ENCODE measurements at places on chromosomes 13 and 19.

DNA sequence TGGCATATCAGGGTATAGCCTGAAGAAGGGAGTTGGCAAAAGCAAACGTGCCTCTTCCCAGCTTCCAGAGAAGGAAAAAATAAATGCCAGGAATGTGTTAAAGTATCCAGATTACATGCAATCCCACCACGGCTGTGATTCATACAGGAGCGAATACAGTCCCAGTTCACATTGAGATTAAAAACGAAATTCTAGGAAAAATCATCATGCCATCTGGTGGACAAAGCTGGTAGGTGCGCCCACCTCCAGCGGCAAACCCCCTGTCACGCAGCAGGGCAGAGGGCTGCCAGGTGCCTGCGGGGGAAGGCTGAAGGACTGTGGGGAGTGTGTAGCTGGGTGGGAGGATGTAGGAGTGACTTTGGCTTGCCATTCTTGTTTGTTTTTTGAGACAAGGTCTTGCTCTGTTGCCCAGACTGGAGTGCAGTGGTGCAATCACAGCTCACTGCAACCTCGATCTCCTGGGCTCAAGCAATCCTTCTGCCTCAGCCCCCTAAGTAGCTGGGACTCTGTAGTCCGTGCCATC is 6.4 kb upstream of the DMWD start:
- DNase-seq, result peak; percentile 67

GRCh38 chr13:98232456-98232855 is 55.4 kb upstream of the RNF113B start:
- DNase-seq, result peak; percentile 25

GRCh38 chr19:4108767-4109625 is 14.9 kb downstream of the MAP2K2 start:
- DNase-seq, result no peak

GRCh38 chr13:80214050-80214449 is 126.9 kb downstream of the SPRY2 start:
- DNase-seq, result no peak

- DNase-seq, result no peak
These were observed 955.9 kb downstream of the SLITRK6 start for GRCh38 chr13:84843368-84843767.

DNA sequence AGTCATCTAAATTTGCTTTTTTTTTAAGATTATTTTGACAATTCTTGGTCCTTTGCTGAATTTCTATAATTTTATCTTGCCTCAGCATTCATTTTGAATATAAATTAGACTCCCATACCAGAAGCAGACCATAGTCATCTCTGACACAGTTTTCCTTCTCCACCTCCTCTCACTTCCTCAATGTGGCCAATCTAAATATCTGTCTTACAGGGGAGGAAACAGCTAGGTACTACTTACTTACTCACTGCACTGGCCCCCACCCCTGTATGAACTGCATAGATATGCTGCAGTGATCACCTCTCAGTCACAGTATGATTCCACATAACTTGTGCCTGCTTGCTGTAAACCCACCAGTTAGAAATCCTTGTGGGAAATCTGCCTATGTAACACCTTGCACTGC is 665.6 kb downstream of the FGF9 start:
- no peak for DNase-seq

DNA sequence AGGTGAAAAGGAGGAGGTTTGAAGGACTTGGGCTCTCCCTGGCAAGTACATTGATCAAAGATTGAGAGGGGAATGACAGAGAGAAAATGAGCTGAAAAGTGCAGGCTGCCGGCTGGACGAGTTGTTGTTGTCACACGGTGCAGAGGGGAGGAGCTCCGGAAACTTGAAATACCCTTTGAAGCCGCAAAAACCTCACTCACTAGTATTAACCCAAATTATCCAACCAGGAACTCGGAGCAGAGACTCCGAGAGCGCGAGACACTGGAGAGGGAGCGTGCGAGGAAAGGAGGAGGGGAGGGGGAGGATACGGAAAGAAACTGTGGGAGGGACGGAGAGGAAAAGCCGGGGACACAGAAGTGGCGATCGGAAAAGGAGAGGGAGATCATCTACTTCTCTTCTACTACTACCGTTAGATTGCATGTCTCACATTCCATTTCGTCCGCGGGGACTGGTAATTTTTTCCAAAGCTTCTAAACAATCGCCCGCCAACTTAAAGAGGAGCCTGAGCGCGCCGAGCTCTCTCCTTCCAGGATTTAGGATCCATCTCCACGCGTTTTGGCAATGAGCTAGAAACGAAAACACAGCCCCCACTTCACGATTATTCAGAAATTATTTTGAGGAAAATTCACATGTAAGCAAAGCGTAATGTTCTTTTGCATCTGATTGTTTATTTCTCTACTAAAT is at the start of gene DACH1:
Gene DACH1 (minus strand): TSS at position 74 of the 684 bp plus-strand sequence.
- no peak for DNase-seq

GRCh38 chr13:61109741-61110140 is 305.9 kb downstream of the PCDH20 start:
- no peak for DNase-seq

- DNase-seq, result no peak
These were observed 615 bp upstream of the PSMC4 start for GRCh38 chr19:39970425-39970674.

- DNase-seq, result peak; percentile 94
These were observed 135.1 kb upstream of the FRY start for GRCh38 chr13:31896427-31896826.

- peak; percentile 10 for DNase-seq
These were observed 43.9 kb downstream of the SIAH3 start for GRCh38 chr13:45807520-45808099.

DNA sequence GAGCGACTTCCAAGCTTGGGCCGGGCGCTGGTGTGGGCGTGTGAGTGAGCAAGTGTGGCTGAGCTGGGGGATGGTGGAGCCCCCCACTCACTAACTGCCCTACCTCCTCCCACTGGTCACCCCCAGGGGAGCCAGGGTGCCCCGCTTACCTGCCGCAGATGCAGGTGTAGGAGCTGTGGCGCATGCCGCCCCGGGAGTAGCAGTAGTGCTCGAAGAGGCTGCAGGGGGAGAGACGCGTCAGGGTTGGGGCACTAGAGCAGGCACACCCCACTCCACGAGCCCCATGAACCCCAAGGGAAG is 39.9 kb downstream of the CEBPG start:
- DNase-seq, result no peak

GRCh38 chr13:53101883-53102282 is 73.3 kb downstream of the OLFM4 start:
- no peak for DNase-seq

DNA sequence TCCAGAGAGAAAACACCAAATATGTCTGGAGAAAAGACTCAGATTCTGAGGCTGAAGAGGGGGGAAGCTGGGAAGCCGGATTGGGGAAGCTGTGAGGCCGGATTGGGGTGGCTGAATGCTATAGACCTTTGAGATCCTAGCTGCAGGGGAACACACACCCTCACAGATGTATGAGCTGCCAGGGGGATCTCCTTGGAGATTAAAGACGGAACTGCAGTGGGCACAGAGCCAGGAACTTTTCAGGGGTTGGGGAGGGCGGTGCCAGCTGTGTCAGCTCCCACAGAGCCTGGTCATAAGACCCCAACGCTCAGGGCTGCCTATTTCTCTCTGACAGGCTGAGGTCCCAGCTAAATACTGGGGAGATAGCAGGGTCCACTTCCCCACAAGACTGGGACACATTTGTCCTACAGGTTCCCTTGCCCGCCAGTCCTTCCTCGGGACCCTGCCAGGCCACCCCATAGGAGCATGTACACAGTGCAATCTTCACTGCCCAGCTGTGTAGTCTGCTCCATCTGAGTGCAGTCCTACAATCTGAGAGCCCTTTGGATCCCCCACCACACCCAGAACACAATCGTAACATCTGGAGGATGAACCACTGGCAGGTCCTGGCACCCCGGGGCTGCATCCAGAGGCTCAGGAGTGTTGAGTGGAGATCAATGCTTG is 1893.9 kb downstream of the PCDH9 start:
- DNase-seq, result no peak

DNA sequence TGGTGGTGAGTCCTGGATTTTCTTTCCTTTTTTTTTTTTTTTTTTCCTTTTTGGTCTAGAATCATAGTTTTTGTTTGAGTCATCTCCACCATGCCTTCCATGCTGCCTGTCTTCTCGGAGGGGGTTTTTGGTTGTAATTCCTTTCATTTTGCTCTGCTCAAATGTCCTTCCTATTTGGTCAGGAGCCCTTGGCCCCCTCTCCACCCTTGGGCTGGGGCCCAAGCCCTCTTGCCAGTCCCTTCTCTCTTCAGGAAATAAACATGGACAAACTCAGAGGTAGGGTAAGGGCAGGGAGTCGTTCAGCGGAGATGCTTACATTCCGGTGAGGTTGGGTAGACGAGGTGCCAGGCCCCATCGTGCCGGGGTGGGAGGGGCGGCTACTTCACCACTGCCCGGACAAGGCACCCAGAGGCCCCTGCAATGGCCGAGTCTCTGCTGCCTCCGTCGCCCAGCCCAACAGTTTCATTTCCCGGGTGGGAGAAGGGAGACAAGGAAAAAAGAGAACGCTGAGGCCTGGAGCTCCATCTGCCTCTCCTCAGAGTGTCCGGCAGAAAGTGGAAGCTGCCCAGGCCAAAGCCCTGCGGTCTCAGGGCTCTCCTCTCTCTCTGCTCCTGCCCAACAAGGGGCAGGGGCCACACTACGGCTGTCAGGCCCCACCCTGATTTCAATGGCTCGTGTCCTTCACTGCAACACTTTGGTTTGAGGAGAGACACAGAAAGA is 12.7 kb downstream of the ZNF574 start:
- no peak for DNase-seq

DNA sequence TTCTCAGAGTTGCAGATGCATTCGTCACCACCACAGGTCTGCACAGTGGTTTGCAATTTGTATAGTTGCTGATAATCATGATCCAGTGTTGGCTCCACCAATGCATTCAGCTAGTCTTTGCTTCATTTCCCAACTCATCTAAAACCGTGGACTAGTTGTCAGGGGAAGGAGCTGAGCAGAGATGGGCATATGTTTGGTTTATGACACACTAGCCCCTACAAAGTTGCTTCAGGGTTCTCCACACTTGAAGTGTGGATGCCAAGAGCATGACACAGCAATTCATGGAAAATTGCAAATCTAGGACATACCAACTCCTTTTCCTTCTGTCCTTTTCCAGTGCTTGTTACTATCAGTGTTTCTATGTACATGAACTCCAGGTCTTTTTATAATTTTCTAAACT is 168.0 kb downstream of the TNFSF13B start:
- no peak for DNase-seq

GRCh38 chr13:41455725-41456419 is 1.5 kb upstream of the RGCC start:
- no peak for DNase-seq

GRCh38 chr13:45713106-45713690 is 11.1 kb downstream of the CBY2 start:
- no peak for DNase-seq

- no peak for DNase-seq
These were observed 457.6 kb upstream of the SLC10A2 start for GRCh38 chr13:103523858-103524257.

DNA sequence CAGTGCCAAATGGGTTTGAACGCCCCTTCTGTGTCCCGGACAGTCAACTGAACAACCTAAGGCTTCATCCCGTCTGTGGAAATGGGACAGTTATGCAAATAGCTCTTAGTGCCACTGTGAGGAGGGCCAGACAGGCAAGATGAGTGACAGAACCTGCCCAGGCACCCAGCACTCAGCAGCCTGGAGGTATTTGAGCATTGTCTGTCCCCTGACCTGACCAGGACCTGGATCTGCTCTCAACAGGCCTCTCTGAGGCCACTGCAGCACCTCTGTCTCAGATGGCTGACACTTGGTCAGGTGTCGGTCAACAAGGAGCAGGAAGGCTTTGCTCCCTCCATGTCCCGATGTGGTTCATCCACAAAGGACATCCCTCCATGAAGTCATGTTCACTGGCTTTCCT is 67.9 kb downstream of the CCDC70 start:
- DNase-seq, result no peak

GRCh38 chr19:8209462-8210378 is 550 bp downstream of the CERS4 start:
- DNase-seq, result no peak

GRCh38 chr19:55341171-55341588 is 1.5 kb downstream of the KMT5C start:
- no peak for DNase-seq

- no peak for DNase-seq
These were observed 17.6 kb upstream of the MIER2 start for GRCh38 chr19:362154-362553.

DNA sequence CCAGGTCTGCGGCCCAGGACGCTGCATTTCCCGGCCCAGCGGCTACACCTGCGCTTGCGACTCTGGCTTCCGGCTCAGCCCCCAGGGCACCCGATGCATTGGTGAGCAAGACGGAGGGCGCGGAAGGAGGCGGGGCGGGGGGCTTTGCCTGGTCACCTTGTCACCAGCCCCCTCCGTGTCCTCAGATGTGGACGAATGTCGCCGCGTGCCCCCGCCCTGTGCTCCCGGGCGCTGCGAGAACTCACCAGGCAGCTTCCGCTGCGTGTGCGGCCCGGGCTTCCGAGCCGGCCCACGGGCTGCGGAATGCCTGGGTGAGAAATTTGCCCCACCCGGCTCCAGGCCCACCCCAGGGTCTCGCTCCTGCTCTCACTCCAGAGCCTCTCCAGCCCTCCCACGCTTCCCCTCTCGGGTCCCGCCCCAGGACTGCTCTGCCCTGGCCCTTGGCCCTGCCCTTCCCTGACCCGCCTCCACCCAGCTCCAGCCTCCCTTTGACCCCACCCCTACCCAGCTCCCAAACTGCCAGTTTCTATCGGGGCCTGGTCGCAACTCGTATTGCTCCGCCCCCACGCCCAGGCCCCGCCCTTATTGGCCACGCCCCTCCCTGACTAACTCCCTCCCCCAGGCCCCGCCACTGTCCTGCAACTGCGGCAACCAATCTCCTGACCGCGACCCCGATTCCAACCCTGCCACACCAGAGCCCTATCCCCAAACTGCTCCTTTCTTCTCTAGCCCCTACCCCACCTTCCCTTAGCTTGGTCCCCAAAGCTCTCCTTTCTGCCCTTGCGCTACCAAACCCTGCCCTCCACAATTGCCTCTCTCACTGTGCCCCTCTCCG is 8.6 kb downstream of the LTBP4 start:
- no peak for DNase-seq

DNA sequence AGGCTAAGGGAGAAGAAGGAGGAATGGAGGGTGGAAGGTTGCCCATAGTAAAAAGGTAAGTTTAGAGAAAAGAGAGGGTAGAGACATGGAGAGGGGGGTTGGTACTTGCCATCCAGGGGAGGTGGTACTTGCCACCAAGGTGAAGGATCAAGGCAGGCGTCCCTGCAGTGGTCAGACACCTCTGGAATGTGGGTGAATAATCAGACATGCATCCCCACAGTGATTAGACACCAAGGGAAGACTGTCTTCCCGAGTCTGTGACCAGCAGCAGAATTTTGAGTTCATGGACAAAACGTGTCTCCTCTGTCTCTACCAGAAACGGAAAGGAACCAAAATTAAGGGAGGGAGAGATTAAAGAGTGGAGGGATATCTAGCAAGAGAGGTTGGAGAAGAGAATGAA is 27.1 kb upstream of the IGFL1 start:
- DNase-seq, result no peak

DNA sequence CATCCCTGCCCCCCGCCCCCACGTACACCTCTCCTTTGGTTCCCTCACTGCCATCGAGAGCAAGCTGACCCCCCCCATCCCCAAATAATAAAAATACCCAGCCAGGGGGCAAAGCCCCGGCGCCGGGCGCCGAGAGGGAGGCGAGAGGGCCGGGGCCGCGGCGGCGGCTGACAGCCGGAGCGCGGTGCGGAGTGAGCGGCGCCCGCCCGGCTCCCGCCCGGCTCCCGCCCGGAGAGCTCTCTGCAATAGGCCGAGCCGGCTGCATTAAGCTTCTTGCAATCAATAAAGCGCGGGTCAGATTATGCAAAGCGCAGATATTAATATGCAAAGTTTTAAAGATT is 40.9 kb downstream of the DEDD2 start:
- DNase-seq, result no peak
